ENCODE measurements at places on chromosomes 13 and 19.
A peak's percentile ranks its signal among the peaks of the same experiment; 100 is the strongest.

- no peak for DNase-seq
These were observed 10.8 kb downstream of the NFKBID start for GRCh38 chr19:35889370-35890112.

DNA sequence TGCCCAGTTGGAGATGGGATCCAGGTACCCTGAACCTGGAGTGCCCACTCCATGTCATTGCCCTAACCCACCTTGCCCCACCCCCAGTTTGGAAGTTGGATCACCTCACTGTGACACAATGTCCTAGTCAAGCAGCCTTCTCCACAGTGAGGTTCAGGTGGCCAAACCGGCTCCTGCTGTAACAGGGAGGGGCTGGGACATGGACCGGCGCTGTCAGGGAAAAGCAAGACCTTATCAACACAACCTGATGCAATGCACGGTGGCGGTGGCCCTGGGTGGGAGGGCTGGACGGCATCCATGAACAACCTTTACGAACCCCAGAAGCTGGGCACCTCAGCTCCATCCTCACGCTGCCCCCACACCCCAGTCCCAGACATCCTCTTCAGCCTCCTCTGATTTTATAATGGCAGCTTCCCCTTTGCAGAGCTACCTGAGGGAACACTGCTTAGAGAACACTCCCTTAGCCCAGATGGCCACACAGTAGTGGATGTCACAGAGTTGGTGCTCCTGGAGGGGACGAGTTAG, 1.6 kb upstream of the KRTDAP start:
- no peak for DNase-seq

- DNase-seq: no peak
These were observed 8.4 kb downstream of the PPP1R14A start for GRCh38 chr19:38247734-38248268.

GRCh38 chr13:34421347-34421719, 520.7 kb upstream of the NBEA start:
- DNase-seq: no peak

DNA sequence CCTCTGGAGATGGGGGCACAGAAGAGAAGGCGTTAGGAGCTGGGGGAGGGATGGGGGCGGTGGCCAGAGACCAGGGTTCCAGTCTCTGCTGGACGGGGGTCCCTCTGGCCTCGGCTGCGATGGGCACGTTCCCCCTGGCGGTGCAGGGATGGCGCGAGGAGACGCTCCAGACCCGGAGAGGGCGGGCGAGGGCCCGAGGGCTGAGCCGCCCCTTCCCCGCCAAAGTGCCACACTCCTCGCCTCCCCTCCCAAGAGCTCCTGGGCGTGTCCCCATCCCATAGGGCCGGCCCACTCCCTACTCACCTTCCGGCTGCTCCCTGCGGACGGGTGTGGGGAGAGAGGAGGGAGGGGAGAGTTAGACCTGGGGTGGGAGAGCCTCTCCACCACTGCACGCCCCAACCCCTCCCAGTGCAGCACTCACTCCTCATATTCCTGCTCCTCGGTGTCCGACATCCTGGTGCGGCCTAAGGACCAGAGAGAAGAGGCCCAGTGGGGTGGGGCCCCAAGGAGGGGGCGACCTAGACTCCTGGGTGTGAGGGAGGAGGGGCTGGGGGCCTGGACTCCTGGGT, 2.2 kb downstream of the TNNT1 start:
- DNase-seq: no peak

- DNase-seq: no peak
These were observed 126.8 kb downstream of the LMO7 start for GRCh38 chr13:75762955-75763354.

DNA sequence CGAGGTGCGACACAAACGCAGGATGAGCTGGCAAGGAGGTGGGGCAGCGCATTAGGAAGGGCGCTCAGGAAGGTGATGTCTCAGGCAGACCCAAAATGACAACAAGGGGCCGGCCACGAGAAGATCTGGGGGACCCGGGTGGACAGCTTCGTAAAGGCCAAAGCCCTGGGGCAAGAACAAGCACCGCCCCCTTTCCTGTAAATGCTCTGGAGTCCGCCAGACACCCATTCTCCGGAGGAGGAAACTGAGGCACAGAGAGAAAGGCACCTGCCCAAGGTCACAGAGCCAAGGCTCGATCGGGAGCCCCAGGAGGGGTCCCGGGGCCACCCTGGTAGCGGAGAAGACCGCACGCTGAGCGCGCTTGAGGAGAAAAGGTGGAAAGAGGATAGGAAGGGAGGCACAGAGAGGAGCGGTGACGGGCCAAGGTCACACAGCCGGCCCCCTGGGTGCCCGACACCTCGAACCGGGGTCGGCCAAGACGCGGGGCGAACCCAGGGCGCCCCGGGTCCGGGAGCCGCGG, 571 bp downstream of the SAFB2 start:
- no peak for DNase-seq

- no peak for DNase-seq
These were observed 47.1 kb downstream of the TGDS start for GRCh38 chr13:94548821-94549231.

DNA sequence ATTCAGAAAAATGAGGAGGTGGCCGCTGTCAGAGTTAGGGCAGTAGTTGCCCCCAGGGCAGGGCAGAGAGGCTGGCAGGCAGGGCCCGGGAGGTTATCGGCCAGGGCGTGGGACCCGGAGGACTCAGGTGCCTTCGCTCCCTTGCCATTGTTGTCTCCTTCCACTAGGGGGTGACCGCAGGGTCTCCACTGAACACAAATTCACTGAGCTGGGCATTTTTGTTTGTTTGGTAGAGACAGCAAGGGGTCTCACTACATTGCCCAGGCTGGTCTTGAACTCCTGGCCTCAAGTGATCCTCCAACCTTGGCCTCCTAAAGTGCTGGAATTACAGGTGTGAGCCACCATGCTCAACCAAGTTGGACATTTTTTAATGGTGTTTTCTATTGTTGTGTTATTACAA, 25.1 kb downstream of the CARS2 start:
- DNase-seq: no peak

- peak; percentile 42 for DNase-seq
These were observed 190.3 kb downstream of the SLITRK1 start for GRCh38 chr13:83691966-83692365.

GRCh38 chr13:50693727-50694126, 149.8 kb downstream of the DLEU7 start:
- DNase-seq: no peak

DNA sequence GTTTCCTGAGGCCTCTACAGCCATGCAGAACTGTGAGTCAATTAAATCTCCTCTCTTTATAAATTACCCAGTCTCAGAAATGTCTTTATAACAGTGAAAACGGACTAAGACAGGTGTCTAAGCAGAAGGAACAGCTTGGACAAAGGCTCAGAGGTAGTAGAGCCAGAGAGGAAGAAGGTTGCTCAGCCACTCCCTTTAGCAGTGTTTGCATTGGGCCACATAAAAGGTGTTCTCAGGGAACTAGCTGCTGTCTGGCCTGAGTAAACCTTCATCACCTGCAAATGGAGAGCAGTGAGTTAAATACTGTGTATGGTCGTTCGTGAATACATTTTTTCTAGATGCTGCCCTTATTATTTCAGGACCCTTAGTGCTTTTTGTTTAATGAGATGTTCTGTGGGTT, 383.4 kb downstream of the EFNB2 start:
- DNase-seq: no peak

DNA sequence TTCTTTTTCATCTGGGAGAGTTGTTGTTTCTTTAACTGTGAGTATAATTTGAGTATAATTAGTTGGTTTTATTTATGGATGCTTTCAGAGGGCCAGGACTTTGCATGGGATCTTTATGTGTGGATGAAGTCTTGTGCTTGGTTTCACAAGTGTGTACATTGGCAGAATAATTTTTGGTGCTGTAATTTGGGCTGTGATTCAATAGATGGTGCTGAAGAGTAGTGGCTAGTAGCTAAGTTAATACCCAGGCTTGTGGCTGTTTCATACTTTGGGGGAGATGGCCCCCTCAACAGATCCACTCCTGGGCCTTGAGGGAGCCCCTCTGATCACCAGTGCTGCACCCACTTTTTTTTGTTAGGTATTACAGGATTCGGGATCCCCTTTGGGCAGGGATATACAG, 1142.4 kb downstream of the SLITRK1 start:
- no peak for DNase-seq

DNA sequence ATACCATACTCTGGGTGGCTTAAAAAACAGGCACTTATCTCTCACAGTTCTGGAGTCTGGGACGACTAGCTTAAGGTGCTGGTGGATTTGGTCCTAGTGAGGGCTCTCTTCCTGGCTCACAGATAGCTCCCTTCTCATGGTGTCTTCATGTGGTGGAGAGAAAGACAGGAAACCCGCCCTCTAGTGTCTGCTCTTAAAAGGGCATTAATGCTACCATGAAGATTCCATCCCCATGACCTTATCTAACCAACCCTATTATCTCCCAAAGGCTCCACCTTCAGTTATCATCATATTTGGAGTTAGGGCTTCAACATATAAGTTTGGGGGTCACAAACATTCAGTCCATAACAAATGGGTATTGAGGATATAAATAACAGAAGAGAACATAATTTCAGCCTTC, 139.4 kb downstream of the HS6ST3 start:
- no peak for DNase-seq

DNA sequence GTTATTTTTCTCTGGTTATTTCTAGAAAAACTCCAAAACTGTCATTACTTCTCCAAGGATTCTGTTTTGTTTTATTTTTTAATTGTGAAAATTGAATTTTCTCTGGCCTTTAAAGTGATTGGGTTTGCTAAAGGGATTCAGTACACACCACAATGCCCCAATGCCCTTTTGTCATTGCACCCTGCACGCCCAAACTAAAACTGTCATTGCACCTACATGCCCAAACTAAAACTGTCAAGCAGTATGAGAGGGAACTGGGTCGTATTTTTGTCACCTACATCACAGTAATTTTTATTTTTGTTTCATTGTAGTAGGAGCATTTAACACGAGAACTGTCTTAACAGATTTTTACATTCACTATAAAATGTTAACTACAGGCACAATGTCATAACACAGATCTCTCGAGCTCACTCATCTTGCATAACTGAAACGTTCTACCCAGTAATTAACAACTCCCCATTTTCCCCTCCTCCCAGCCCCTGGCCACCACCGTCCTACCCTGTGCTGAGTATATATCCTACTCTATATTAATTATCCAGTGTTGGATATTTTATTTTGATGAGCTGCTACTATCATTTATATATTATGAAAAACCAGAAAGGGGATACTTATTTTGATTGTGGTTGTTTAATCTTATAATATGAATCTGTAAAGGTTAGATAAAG, 7.2 kb downstream of the NALCN start:
- no peak for DNase-seq

DNA sequence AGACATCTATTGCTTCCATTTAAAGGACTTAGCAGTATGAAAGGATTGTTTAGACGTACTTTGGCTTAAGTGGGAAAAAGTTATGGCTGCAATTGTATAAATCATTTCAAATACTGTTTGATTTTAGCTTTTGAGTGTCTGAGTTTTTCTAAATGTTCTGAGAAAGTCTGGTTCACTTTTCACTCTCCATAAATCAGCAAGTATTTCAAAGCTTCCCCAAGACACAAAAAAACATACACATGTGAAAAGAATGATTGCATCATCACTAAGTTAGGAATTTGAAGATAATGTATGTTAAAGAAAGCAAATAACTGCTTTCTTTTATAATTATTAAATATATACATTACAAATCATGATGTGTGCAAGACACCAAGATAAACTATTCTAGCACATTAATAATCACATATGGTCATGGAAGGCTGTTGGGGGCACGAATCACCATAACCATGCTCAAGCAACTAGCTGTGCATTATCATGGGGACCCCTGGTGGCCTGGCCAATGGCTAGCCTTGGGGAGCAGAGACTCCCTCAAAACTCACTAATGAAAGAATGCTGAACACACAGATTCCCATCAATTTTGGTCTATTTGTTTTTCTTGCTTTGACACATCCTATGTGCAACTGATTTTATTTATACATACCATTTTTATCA, 111.1 kb downstream of the MIPEP start:
- no peak for DNase-seq

DNA sequence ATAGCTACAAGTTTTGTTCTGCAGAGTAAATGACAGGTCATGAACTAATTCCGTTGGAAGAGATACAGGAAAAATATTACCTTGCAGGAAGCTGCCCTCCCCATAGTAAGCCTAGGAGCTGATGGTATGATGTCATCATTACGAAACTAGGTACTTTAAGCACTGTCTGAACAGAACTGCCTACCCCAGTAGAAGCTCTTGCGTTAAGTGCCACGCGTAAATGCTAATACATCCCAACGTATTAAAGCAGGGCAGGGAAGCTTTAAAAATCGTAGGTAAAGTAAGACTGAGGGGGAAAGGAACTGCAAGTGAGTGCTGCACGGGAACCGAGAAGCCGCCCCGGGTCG, 572 bp downstream of the UGGT2 start:
- peak; percentile 7 for DNase-seq

DNA sequence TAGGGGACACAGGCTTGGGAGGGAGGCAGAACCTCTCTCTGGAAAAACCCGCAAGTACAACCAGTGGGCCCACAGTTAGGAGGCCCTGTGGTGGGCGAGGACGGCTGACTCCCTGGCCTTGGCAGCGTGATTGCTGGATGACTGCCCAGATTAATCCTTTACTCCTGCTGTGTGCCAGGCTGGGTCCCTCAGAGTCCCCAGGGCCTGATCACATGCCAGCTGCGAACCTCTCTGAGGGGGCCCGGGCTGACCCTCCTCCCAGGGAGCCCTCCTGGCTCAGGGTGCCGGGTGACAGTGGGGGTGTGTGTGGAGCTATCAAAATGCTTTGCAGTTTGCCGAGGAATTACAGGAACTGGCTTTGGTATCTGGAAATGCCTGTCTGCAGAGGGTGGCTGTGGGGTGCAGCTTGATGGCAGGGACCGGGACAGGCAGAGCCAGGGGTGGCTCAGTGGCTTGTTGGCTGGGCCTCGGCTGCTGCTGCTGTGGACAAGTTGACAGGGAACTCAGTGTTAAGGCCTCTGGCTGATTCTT, 48.9 kb downstream of the DNM2 start:
- no peak for DNase-seq

DNA sequence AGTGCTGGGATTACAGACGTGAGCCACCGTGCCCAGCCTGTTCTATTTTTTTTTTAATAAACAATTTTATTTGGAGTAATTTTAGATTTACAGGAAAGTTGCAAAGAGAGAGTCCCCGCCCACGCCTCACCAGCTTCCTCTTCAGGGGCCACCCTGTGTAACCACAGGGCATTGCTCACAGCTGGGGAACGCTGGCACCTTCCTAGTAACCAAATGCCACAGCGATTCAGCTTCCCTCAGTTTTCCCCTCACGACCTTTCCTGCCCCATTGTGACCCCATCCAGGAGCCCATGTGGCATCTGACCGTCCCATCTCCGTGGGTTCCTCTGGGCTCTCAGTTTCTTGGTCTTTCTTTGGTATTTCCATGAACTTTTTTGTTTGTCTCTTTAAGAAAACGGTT, 83.9 kb downstream of the GNG7 start:
- DNase-seq: no peak

DNA sequence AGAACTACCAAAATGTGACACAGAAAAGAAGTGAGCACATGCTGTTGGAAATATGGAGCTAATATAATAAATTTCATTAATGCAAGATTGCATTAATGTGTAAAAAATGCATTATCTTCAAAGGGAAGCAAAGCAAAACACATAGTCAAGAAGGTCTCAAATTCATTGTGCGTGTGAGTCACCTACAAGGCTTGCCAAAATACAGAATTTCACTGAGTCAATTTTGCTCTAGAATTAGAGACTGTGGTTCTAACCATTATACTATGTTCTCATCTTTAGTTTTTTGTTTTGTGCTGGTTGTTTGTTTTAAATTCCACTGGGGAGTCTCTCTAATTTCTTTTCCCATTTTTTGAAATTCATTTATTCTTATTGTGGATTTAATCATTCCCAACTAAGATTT, 149.8 kb upstream of the SLITRK1 start:
- no peak for DNase-seq

- DNase-seq: no peak
These were observed 1.8 kb downstream of the PTGER1 start for GRCh38 chr19:14473073-14473977.

GRCh38 chr19:32498648-32499200, 82.3 kb upstream of the PDCD5 start:
- no peak for DNase-seq

All from BJ (cell line).